ENCODE measurements at places on chromosomes 3 and 15.
A peak's percentile ranks its signal among the peaks of the same experiment; 100 is the strongest.

- peak; percentile 35 for DNase-seq
Observed at GRCh38 chr3:123328851-123329635, 119.8 kb downstream of the ADCY5 start.

DNA sequence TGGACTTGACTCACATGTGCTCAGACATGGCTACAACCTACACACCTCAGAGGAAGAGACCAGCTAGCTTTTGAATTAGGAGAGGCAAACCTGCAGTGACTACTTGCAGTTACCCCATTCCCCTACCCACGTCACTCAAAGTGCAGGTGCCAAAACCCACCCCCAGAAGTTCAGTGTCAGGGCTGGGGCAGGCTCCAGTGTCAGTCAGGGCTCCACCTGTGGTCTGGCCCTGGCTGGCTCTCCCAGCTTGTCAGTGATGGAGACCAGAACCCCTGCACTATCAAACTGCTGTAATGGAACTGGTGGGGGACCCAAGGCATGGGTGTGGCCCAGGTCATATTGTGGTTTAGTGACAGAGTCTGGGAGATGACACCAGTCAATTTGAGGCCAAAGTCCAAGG, 32.6 kb upstream of the SLC41A3 start:
- no peak for DNase-seq

DNA sequence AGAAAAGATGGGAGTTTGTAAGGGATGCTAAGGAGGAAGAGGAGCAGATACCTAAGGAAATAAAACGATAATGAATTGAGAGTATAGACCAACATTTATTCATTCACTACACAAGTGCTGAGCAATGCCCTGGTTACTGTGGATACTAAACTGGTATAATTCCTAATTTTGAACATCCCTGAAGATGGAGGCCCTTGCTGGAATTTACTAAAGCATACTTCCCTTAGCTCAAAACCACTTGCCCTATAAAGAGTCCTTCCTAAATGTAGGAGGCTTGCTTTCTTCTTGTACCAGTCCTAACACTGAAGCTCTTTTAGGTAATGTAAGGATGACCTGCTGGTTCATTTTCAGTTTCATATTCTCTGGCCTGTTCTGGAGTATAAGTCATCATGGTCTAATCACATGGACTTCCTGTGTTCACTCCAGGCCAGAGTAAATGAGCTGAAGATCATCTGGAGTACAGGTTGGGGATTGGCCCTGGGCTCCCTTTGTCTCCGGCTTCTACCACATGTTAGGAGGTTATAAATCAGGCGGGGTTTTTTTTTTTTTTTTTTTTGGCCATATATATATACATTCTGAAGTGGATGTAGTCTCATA, 40.1 kb upstream of the MTMR10 start:
- DNase-seq = no peak

DNA sequence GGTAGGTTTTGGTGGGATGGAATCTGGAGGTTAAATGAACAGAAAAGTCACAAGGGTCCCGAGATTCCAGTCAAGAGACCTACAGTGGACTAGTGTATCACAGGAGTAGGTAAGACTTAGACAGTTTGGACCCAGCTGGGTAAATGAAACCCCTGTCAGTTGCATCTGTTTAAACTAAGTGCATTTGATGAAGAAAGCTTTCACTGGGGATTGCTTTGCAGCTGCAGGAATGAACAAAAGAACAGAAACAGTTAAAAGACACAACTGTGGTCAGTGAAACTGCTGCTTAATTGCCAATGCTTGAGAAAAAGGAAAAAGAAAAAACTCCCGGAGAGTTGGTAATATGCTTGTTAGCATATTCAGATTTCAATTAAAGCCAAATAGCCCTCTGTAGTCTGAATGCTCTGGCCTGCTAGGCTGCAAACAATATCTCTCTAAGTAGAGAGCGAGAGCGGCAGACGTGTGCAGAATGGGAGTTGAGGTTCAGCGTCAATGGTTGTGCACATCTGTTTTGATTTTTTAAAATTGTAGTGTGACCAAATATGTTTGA, 37.1 kb downstream of the OXNAD1 start:
- DNase-seq = no peak

GRCh38 chr3:114427285-114428043, 133.6 kb downstream of the TIGIT start:
- no peak for DNase-seq

All from CD4-positive, alpha-beta T cell (primary cell).